RWPE2 (cell line): ENCODE measurements at places on chromosomes 6 and 20.
A peak's percentile ranks its signal among the peaks of the same experiment; 100 is the strongest.

GRCh38 chr20:19427480-19427879, 215.0 kb downstream of the SLC24A3 start:
- H3K27me3 ChIP-seq = peaks cover 4% of the 10 kb centered on the region
- no peak for DNase-seq
- no peaks in the 10 kb centered on the region for H3K36me3 ChIP-seq
- H3K27ac ChIP-seq = no peak overlapping the region
- H3K4me1 ChIP-seq = no peaks in the 10 kb centered on the region
- H3K4me3 ChIP-seq = no peak overlapping the region

- H3K27me3 ChIP-seq = no peaks in the 10 kb centered on the region
- no peak for DNase-seq
- H3K36me3 ChIP-seq = no peaks in the 10 kb centered on the region
- no peak overlapping the region for H3K4me3 ChIP-seq
- no peak overlapping the region for H3K27ac ChIP-seq
These were observed 532.3 kb downstream of the MAFB start for GRCh38 chr20:40156600-40157317.

DNA sequence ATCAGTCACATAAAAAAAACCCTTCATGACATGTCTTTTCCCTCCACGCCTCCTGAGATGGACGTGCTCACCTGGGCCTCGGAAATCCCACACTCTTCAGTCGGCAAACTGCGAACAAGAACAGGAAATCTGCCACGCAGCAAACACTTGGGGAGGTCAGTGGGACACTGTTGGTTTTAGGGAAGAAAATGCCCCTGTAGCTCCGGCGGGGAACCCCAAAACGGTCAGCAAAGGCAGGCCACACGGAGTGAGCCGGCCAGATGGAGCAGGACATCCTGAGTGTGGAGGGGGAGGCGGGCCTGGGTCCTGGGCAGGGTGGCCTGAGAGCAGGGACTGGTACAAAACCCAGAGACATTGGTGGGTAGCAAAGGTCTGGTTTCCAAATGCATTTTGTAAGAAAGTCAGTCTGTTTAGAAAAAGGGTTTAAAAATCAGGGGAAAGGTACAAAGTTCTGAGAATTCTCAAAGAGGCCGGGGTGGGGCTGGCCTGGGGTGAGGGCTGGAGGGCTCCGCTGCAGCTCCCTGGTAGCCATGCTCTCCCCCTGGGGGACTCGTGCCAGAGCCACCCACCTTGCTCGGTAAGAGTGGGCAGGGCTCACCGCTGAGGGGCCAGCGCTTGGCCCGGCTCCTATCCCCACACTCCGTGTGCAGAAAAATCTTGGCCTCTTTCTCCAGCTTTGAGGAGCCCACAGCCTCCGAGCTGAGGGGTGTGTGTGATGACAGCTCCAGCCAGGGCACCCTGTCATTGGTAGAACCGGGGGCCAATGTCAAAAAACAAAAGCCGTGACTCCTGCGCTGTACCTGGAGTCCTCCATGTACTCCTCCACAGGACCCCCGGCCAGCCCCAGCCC, 5.2 kb downstream of the SLC2A4RG start:
- H3K27me3 ChIP-seq = no peaks in the 10 kb centered on the region
- H3K4me1 ChIP-seq = peaks cover 4% of the 10 kb centered on the region
- peak; percentile 82 for DNase-seq
- no peak overlapping the region for H3K27ac ChIP-seq
- no peak overlapping the region for H3K4me3 ChIP-seq

DNA sequence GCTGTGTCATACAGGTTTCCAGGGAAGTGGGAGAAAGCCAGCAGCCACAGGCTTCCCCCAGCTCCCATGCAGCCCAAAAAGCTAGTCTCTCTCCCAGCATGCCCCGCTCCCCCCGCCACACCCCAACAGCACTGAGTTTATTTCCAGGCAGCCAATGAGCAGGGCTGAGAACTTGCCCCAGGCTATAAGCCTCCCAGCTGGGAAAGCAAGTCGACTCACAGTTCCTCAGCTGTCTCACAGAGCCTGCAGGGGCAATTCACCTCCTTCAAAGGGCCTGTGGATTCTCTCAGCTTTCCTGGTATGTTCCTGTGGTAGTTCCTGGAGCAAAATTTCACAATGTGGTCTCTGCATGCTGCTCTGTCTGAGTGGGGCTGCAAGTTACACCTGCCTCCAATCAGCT, 34.2 kb downstream of the PAX1 start:
- no peaks in the 10 kb centered on the region for H3K4me1 ChIP-seq
- H3K4me3 ChIP-seq = no peak overlapping the region
- H3K27ac ChIP-seq = no peak overlapping the region
- peaks cover 3% of the 10 kb centered on the region for H3K27me3 ChIP-seq

DNA sequence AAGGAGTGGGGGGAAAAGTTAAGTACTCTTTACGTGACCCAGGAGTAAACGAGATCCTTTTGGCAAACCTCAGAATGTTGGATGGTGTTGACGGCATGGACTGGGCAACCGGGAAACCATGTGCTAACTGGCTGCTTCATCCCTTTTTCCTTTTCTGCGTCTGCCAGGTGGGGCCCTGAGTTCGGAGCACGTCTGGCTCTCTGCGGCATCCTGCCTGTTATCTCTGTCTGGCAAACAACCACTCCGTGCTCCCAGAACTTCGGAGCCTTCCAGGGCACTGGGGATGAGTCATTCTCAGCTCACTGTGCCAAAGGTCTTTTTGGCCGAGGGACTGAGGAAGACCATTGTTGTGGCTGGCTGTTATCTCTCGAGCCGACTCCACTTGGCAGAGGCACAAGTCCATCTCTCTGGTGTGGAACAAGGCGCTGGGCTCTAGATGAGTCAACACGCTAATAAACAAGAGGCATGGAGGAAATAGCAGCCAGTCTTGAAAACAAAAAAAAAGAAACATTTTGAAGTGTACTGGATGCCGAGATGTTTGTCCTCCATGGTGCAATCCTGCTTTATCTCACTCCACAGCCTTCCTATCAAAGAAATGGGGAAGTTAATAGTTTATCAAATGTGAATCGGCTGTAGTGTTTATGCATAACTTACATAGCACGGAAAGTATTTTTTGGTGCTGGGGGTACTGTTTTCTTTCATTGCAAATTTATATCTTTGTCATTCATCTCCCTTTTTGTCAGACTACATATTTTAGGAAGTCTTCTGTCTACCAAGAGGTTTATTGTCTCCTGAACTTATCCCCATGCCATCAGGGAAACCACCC, 64.6 kb upstream of the TXNDC5 start:
- H3K4me3 ChIP-seq = no peak overlapping the region
- no peaks in the 10 kb centered on the region for H3K36me3 ChIP-seq
- H3K27me3 ChIP-seq = no peaks in the 10 kb centered on the region
- H3K4me1 ChIP-seq = no peaks in the 10 kb centered on the region

GRCh38 chr6:9334979-9335378, 899.6 kb upstream of the SLC35B3 start:
- H3K4me3 ChIP-seq = no peak overlapping the region
- no peaks in the 10 kb centered on the region for H3K36me3 ChIP-seq
- H3K27me3 ChIP-seq = no peaks in the 10 kb centered on the region
- no peaks in the 10 kb centered on the region for H3K4me1 ChIP-seq
- no peak overlapping the region for H3K27ac ChIP-seq
- DNase-seq = no peak
